ENCODE measurements at places on chromosomes 2 and 18.

GRCh38 chr18:42675810-42676209 lies 439.7 kb downstream of the RIT2 start:
- no peaks in the 10 kb centered on the region for H3K27me3 ChIP-seq
- no peaks in the 10 kb centered on the region for H3K4me1 ChIP-seq
- no peak overlapping the region for H3K4me3 ChIP-seq
- H3K27ac ChIP-seq: no peak overlapping the region
- DNase-seq: no peak

DNA sequence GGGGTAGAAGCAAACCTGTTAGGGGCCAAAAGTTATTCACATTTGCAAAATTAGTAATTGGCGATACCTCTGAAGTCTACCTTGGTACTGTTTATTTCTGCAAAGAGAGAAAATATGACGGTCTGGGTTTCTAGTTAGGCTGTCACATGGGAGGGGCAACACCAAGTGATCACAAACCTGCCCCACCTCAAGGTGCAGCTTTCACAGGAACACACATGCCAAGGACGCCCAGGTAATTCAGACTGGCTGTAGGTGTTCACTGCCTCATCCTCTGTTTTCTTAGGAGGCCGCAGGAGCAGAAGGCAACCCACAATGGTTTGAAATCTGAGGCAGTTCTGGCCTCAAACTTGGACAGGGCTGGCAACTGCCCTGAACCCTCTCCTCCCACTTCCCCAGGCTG lies 56.2 kb downstream of the STPG4 start:
- H3K27me3 ChIP-seq: no peaks in the 10 kb centered on the region
- no peak for DNase-seq
- no peak overlapping the region for H3K27ac ChIP-seq
- H3K4me3 ChIP-seq: no peak overlapping the region

- H3K36me3 ChIP-seq: peaks cover 4% of the 10 kb centered on the region
- no peak overlapping the region for H3K4me3 ChIP-seq
- no peaks in the 10 kb centered on the region for H3K27me3 ChIP-seq
- H3K27ac ChIP-seq: peak overlapping the region; percentile 6
Measured at GRCh38 chr18:12652861-12653401, 5.0 kb downstream of the SPIRE1 start.

DNA sequence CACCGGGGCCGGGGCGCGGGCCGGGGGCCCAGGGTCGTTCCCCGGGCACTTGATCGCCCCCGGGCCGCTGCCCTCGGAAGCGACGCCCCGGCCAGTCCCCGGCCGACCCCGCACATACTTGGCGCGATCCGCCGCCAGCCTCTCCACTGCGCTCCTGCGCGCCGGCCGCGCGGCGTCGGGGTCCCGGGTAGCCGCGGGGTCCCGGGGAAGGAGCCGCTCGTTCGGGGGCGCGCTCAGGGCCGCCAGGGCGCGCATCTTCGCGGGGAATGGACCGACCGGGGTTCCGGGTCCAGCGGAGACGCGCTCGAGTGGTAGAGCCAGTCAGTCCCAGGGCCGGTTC lies 204 bp downstream of the FAM110C start:
- no peaks in the 10 kb centered on the region for H3K36me3 ChIP-seq
- DNase-seq: no peak
- H3K27me3 ChIP-seq: peaks cover 10% of the 10 kb centered on the region
- H3K27ac ChIP-seq: no peak overlapping the region
- no peaks in the 10 kb centered on the region for H3K4me1 ChIP-seq
- H3K4me3 ChIP-seq: no peak overlapping the region

GRCh38 chr2:119062652-119063051 lies 95.9 kb downstream of the C1QL2 start:
- no peak overlapping the region for H3K4me3 ChIP-seq
- no peaks in the 10 kb centered on the region for H3K27me3 ChIP-seq
- H3K4me1 ChIP-seq: no peaks in the 10 kb centered on the region
- DNase-seq: no peak

GRCh38 chr2:238158509-238159070 lies at the start of gene ERFE:
TSS of gene ERFE (plus strand) at chr2:238158970. CDS start at chr2:238159008, 38 bp downstream.
- H3K27ac ChIP-seq: no peak within 1 kb of the TSS
- H3K4me3 ChIP-seq: peak within 1 kb of the TSS; percentile 58
- no peaks in the 10 kb centered on the region for H3K36me3 ChIP-seq
- H3K27me3 ChIP-seq: peaks cover 6% of the 10 kb centered on the region
- peak; percentile 98 for DNase-seq
- H3K4me1 ChIP-seq: peaks cover 4% of the 10 kb centered on the region

DNA sequence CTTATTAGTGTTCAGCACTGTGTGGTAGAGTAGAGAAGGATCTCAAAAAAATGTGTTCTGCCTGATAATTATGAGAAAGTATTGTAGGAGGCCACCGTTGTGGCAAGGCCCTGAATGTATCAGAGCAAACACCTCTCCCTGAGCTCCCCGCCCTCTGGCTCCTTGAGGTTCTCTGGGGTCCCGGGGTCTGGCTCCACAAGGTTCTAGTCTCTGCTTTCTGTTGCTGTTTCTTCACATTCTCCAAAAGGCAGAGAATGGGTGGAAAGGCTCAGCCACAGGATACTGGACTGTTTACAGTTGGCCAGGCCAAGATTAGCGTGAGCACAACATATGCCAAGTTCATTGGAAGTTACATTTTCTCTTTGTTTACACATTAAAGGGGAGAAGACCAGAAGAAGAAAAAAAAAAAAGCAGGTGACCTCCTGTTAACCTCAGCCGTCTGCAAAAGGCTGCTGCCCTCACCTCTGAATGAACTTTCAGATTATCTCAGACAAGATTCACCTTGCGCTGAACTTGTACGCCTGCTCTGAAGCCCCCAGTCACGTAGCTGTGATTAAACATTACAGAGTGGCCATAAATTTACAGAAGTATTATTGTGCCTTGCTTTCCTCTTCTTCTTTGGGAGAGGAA lies 56.6 kb upstream of the CYP26B1 start:
- no peaks in the 10 kb centered on the region for H3K27me3 ChIP-seq
- no peaks in the 10 kb centered on the region for H3K36me3 ChIP-seq
- peaks cover 3% of the 10 kb centered on the region for H3K4me1 ChIP-seq
- no peak overlapping the region for H3K4me3 ChIP-seq
- H3K27ac ChIP-seq: no peak overlapping the region
- DNase-seq: no peak

DNA sequence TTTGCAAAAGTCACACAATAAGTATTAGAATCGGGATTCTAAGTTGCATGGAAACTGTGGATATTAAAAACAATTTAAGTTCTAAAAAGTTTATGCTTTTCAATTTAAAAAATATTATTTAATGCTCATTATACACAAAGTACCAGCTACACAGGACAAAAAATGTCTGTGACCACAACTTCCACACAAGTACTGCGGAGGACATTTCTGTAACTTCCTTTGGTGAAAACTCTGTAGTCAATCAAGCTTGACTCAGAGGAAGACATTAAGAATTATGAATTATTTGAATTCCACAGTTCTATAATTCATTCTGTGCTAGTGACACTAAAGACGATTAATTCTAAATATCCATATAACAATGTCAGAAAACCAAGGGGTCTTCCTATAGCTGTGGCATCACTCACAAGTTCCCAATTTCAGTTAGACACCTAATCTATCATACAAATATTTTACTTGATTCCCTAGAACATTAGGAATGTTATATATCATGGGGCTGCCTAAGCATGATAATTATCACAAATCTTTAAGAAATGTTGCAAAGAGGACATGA lies 120.5 kb downstream of the AFF3 start:
- no peak for DNase-seq
- H3K4me3 ChIP-seq: no peak overlapping the region
- no peak overlapping the region for H3K27ac ChIP-seq
- H3K36me3 ChIP-seq: no peaks in the 10 kb centered on the region

GRCh38 chr2:159124441-159124911 lies 156.0 kb downstream of the TANC1 start:
- H3K4me3 ChIP-seq: no peak overlapping the region
- H3K27me3 ChIP-seq: no peaks in the 10 kb centered on the region
- peaks cover 39% of the 10 kb centered on the region for H3K4me1 ChIP-seq
- H3K36me3 ChIP-seq: no peaks in the 10 kb centered on the region
- H3K27ac ChIP-seq: peak overlapping the region; percentile 90

- no peak overlapping the region for H3K27ac ChIP-seq
- DNase-seq: no peak
- H3K4me3 ChIP-seq: no peak overlapping the region
- H3K4me1 ChIP-seq: no peaks in the 10 kb centered on the region
Measured at GRCh38 chr2:110866045-110866444, 133.7 kb downstream of the ACOXL start.

DNA sequence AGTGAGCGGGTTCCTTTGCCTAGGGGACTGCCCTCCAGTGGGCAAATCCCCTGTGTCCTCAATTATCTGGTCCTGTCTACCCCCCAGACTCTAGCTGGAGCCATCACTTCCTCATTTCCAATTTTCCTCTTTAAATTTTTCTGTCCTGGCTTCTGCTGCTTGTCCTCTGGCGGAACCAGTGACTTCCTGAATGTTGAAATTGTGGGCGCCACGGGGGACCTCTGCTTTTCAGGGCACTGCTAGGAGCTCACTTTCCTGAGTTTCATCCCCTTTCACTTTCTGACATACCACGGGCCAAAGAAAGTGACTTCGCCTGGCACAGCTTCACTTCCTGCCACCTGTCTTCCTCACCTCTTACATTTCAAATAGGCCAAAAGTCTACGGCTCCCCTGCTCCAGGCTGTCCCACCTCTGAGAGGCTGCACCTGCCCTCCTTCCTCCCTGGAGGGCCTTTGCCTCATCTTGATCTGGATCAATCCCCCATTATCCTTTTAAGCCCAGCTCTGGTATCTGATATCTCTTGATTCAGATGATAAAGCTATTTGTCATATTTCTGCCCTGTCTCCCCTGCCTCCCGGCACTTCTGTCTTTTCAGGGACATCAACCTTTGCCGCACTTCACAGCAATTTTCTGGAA lies 1.4 kb upstream of the MARCO start:
- H3K4me3 ChIP-seq: no peak overlapping the region
- no peaks in the 10 kb centered on the region for H3K36me3 ChIP-seq
- no peak overlapping the region for H3K27ac ChIP-seq
- no peaks in the 10 kb centered on the region for H3K4me1 ChIP-seq

DNA sequence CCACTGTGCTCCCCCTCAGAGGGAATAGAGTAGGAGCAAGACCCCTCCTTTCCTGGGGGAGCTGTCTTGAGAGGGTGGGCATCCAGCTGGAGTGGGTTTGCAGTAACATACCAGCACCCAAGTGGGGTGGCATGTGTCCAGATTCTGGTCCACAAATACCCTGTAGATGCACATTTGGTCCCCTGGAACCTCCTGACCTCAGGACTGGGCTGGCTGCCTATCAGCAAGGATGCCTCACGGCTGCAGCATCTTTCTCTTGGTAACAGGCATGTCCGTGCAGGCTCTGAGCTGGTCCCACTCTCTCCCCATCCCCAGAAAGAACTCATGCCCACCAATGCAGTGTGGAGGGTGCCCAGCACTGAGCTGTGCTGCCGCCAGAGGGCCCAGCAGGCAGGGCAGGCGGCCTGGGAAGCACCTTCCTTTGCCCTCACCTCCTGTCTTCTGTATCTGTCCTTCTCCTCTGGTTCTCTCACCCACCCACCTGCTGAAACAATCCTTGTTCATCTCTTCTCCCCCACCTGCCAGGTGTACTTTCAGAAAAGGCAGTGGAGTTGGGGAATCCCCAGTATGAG lies 47.4 kb downstream of the ITGB1BP1 start:
- H3K4me3 ChIP-seq: no peak overlapping the region
- H3K4me1 ChIP-seq: peaks cover 28% of the 10 kb centered on the region
- H3K36me3 ChIP-seq: peaks cover 68% of the 10 kb centered on the region
- H3K27ac ChIP-seq: no peak overlapping the region
- no peaks in the 10 kb centered on the region for H3K27me3 ChIP-seq

DNA sequence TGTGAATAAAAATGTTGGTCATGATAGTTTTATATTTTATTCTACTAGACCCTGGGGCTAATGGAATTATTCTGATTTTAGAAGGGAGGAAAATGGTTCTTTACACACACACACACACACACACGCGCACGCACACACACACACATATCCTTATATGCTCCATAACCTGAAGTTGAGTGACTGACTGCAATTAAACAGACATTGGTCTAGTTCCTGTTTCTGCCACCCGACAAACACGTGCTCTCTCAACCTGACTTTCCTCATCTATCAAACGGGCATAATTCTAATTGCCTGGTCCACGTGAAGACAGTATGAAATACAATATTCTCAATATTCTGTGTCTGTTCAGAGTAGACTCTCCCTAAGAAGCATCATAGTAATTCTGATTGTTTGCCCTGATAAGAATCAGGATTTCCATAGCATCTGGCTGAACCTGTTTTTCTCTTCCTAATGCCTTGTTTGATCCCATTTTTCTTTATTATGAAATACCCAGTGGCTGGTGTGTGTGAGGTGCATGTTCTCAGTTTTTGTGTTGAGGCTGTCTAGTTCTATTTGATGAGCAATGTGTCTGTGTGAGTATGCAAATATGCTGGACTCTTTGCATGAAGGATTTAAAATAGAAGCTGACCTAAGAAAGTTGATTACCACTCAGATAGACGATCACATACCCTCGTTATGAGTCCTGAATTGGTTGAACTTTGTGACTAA lies 51.0 kb downstream of the SETBP1 start:
- no peaks in the 10 kb centered on the region for H3K36me3 ChIP-seq
- DNase-seq: no peak
- H3K27me3 ChIP-seq: no peaks in the 10 kb centered on the region

GRCh38 chr2:63545023-63545422 lies 43.3 kb downstream of the WDPCP start:
- H3K4me1 ChIP-seq: no peaks in the 10 kb centered on the region
- DNase-seq: no peak
- H3K27ac ChIP-seq: no peak overlapping the region
- H3K4me3 ChIP-seq: no peak overlapping the region
- no peaks in the 10 kb centered on the region for H3K36me3 ChIP-seq

GRCh38 chr2:198101688-198102087 lies 297.3 kb downstream of the PLCL1 start:
- DNase-seq: no peak
- no peak overlapping the region for H3K27ac ChIP-seq
- no peaks in the 10 kb centered on the region for H3K27me3 ChIP-seq
- H3K36me3 ChIP-seq: no peaks in the 10 kb centered on the region

GRCh38 chr2:217636991-217637561 lies 365.7 kb downstream of the TNS1 start:
- DNase-seq: no peak
- no peaks in the 10 kb centered on the region for H3K36me3 ChIP-seq
- H3K27ac ChIP-seq: no peak overlapping the region
- no peak overlapping the region for H3K4me3 ChIP-seq
